T-helper 22 cell (primary cell): ENCODE measurements at places on chromosomes 2 and 18.

GRCh38 chr2:41859615-41860514, 188.0 kb upstream of the PKDCC start:
- no peak for DNase-seq

GRCh38 chr2:195533771-195534642, 123.0 kb upstream of the SLC39A10 start:
- peak; percentile 14 for DNase-seq

GRCh38 chr18:48140731-48141130, 210.3 kb upstream of the SMAD2 start:
- no peak for DNase-seq

GRCh38 chr2:183193904-183194303, 69.7 kb downstream of the NUP35 start:
- DNase-seq: no peak

DNA sequence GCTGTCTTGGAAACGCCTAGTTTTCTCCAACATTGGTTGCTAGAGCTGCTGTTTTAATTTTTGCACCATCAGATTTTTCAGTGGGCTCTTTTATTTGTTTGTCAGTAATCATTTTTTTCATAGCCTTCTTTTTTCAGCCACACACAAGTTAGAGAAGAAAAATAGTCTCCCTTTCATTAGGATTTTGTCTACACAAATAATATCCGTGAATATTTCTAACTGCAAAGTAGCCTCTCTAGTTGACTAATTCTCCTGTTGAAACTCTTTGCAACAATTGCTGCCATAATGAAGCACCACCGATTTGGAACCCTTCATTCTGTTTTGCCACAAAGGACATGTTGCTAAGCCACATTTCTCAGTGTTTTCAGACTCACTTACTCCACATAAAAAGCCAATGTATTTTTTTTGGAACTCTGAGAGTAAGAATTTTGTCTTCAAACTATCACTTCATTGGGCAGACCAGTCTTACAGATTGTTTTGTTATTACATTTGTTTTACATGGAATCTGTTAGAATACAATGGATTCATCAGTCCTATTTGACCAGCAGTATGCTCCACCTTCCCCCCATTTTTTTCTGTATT, 9.6 kb downstream of the KCNJ3 start:
- no peak for DNase-seq

- DNase-seq: peak; percentile 41
These were observed 1.9 kb upstream of the NABP1 start for GRCh38 chr2:191675807-191676721.

GRCh38 chr18:58606236-58606635, 22.7 kb downstream of the ALPK2 start:
- no peak for DNase-seq

DNA sequence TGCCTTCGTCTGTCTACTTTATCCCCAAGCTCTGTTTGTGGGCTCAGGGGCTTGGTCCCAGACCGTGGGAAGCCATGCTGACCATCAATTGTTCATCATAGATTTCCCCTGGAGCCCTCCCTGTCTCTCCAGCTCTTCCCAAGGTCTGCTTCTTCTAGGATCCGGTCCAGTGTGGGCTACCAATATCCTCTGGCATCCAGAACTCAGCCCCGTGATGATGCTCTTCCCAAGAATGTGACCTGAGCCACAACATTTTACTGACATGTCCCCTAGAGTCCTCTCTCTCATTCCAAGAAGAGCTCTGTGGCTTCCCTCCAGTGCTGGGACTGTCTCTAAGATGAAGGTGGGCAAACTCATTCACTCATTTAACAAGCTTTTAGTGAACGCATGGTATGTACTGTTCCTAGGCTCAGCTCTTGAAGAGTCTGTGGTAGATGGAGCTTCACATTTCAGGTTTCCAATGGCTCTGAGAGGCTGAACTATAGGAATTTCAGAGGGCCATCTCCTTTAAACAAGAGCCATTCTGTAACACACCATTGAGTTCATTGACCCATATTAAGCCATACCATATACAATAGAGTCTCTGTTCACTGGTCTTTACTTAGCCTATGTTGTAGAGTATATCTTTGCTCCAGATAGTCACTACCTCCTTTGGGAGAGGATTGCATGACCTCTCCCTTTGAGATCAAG, 142.0 kb upstream of the APCDD1 start:
- DNase-seq: no peak

DNA sequence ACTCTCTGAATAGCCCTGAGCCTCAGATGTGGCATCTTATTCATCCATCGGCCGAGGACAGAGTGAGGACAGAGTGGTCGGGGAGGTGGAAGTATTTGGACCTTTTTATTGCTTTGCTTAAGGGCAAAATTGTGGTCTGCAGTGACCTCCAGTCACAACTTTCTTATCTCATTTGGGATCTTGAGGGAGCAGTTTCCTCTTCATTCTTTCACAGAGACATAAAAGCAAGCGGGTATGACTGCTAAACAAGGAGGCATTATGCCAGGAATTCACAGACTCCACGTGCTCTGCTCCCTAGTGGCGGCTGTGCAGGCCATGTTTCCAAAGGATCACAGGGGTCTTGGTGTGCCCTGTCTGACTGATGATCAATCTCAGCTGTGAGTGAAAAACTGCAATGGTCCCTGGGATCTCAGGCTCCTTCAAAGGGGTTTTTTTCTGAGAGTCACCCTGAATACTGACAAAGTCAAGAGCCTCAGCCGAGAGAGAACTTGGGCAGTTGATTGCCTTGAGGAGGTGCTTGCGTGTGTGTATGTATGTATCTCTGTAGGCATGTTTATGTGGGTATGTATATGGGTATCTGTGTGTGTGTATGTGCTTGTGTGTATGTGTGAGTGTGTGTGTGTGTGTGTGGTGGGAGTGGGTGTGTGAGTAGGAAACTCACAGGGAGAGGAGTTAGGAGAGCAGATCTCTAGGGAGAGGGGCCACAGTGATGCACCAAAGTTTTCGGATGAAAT, 47.7 kb downstream of the RAPGEF4 start:
- no peak for DNase-seq

GRCh38 chr2:144445196-144445595, 74.7 kb downstream of the ZEB2 start:
- DNase-seq: no peak

GRCh38 chr2:85959185-85959584, 70.4 kb upstream of the ST3GAL5 start:
- DNase-seq: no peak

DNA sequence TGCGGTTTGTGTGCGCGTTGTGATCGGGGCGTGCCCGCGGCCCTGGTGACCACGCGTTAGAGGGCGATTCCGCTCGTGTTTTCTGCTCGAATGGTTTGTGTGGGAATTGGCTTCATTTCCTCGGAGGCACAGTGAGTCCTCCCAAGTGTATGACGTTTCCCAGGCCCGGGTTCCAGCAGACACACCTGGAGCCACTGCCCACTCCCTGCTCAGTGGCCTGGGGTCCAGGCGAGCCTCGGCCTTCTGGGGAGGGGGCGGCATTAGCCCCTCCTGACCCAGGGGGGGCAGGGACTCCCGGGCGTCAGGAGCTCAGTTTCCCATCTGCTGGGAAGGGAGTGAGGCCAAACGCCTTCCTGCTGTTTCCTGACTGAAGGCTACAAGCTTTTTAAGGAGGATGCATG, 92.1 kb downstream of the NFATC1 start:
- no peak for DNase-seq

- DNase-seq: no peak
These were observed 75.3 kb upstream of the SIX3 start for GRCh38 chr2:44866152-44866551.

DNA sequence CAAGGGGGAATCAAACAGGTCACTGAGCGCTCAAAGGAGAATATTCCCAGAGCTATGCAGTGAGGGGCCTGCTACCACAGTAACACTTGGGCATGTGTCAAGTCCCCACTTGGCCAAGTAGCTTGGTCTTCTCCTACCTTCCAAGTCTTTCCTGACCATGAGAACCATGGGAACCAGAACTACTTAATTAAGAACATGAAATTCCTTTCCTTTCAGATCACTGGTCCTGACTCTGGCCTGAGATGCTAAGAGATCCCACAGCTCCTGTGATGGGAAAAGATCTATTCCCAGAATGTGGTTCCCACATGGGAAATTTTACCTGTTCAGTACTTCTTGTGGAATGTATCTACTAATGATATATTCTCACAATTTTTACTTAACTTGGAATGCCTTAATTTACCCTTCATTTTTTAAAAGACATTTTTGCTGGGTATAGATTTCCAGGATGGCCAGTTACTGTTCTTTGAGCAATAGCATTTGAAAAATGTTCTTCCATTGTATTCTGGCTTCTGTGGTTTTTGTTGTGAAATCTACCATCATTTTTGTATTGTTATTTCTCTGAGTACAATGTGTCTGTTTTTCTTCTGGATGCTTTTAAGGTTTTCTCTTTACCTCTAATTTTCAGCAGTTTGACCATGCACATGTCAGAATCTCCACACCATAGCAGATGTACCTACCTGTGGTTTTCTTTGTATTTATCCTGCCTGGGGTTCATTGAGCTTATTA, 37.9 kb downstream of the KCNIP3 start:
- no peak for DNase-seq
